ENCODE measurements at places on chromosomes 16 and 17.

- no peak for DNase-seq
These were observed 11.3 kb downstream of the NUBP1 start for GRCh38 chr16:10754941-10755340.

DNA sequence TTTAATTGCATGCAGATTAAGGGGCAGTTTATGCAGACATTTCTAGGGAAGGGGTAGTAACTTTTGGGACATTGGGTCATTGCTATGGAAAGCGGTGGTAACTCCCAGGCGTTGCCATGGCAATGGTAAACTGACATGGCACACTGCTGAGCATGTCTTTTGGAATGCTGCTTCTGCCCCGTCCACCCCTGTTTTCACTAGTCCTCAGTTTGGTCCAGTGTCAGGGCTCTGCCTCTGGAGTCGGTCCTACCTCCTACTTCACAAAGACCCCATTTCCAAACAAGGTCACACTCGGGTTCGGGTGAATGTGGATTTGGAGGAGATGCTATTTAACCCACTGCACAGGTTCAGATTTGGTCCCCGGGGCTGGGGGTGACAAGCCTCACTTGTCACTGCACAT is 2.9 kb downstream of the IL34 start:
- DNase-seq: no peak

DNA sequence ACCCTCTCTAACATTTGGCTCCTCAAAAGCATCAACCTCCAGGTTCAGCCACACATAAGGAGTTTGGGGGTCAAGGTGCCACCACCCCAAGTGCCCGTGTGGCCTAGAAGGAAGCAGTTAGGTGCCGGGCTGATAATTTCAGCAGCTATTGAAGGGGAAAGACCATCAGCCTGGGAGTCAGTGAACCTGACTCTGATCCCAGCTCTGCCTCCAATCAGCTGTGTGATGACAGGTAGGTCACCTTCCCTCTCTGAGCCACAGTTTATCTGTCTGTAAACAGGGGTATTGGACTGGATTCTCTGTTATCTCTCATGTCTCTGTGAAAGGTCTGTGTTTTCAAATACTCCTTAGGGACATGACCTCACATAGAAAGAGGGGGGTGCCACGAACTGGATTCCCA is 3.9 kb downstream of the CRHR1 start:
- no peak for DNase-seq

- no peak for DNase-seq
These were observed 12.4 kb downstream of the MPO start for GRCh38 chr17:58268326-58268725.

DNA sequence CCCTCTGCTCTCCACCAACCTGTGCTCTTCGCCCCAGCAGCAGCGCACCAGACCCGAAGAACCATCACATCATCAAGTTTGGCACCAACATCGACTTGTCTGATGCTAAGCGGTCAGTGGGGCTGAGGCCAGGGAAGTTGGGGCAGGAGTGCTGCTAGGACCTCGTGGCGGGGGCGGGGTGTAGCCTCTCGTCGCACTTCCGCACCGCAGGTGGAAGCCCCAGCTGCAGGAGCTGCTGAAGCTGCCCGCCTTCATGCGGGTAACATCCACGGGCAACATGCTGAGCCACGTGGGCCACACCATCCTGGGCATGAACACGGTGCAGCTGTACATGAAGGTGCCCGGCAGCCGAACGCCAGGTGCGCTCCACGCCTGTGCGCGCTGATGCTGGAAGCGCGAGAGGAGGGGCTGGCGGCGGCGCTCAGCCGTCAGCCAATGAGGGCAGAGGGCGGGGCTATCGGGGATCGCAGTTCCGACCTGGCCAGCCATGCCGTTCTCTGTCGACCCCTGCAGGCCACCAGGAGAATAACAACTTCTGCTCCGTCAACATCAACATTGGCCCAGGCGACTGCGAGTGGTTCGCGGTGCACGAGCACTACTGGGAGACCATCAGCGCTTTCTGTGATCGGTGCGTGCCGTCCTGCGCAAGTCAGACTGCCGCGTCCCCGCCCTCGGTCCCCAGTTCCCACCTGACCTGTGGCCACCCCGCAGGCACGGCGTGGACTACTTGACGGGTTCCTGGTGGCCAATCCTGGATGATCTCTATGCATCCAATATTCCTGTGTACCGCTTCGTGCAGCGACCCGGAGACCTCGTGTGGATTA is 3.2 kb upstream of the TMEM88 start:
- DNase-seq: no peak

GRCh38 chr16:85861095-85861825 is 37.7 kb upstream of the IRF8 start:
- DNase-seq: no peak

DNA sequence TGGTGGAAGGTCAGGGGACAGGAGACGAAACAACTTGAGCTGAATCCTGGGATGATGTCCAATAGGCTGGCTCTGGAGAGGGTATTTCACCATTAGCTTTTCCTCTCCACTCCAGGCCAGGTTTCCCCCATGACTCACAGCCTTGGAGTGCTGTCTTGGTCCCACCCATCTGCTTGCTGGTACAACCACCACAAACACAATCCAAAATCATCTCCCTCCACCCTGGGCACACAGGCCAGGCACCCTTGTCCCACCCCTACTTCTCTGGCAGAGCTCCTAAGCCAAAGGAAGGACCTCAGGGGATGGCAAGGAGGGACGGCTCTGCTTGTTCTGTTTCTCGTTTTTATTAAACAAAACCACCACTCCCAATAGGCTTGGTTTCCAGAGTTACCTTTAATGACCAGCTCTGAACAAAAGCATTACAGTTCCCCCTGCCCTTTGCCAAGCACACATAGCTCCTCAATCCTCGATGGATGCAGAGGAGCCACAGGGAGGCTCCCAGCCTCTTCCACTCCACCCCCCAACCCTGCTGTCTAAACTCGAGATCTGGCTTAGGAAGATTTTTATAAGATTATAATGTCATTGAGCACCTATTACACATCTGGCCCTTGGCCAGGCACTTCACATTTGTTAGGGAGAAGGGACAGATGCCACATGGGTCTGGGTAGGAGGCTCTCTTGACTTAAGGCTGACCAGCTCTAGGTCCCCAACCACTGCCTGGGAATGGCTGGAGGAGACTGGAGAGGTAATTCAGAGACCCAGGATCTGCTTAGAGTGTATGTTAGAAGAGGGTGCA is 13.3 kb downstream of the CAVIN1 start:
- no peak for DNase-seq

GRCh38 chr16:61901689-61902088 is 134.5 kb downstream of the CDH8 start:
- DNase-seq: no peak

DNA sequence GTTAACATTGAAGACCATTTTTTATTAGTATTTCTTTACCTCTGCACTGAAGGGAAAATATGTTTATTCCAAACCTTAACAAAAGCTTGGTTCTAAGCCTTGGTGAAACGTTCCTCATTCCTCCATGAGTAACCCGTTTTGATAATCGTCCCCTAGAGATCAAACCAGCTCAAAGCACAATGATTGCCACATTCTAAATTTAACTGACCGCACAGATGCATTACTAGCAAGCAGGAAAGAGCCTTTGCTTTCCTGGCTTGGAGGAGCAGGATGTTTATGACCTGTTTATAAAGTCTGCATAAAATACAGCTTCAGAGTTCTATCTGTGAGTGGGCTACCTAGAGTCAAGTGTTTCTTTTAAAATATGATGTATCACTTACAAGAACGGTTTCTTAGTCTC is 193.8 kb downstream of the TMEM114 start:
- no peak for DNase-seq

GRCh38 chr17:46979147-46979863 is at the start of gene RPRML:
Gene RPRML (minus strand): TSS chr17:46979253. CDS start chr17:46979007, 246 bp downstream.
- no peak for DNase-seq

DNA sequence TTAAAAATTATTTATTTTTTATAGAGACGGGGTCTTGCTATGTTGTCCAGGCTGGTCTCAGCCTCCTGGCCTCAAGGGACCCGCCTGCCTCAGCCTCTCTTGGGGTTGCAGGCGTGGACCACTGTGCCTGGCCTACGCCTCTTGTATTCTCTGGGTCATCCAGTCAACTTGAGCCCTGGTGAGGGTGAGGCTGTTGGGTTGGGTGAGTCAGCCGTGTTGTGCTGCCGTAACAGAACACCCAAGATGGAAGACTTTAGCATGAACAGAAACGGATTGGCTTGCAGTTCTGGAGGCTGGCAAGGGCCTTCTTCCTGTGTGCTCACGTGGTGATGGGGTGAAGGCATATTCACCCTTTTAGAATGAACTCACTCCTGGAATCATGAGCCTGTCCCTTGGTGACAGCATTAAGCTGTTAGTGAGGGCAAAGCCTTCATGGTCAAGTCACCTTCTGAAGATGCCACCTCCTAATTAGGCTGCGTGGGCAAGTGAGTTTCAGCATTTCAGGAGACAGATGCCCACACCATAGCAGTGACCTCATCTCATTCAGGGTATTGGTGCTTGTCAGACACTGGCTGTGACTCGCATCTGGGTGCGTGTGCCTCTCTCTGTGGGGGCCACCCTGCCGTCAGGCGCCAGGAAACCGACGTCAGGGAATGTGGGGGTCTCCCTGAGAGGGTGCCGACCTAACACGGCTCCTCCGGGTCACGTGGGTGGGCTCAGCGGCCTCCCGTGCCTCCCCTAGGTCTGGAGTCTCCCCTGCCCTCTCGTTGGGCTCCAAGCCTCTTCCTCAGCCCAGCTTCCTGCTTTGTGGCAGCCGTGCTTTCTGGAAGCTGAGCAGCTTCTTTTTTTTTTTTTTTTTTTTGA is 49.8 kb downstream of the WDR45B start:
- no peak for DNase-seq

GRCh38 chr17:39937447-39937846 is 9.9 kb downstream of the LRRC3C start:
- DNase-seq: no peak

DNA sequence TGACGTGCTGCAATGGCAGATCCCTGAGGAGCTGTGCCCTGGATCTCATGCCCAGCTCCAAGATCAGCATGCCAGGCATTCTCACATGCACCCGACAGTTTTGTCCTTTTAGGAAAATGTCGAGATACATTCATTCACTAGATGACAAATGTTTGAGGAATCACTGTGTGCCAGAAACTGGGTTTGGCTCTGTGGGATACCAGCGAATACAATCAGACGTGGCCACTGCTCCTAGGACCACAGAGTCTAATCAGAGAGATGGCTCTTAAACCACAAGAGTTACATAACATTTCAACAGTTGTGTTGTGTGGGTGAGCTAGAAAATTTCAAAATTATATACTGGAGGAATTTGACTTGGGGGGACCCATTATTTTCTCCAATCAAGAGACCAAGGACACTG is 579.7 kb downstream of the CDH13 start:
- DNase-seq: no peak

DNA sequence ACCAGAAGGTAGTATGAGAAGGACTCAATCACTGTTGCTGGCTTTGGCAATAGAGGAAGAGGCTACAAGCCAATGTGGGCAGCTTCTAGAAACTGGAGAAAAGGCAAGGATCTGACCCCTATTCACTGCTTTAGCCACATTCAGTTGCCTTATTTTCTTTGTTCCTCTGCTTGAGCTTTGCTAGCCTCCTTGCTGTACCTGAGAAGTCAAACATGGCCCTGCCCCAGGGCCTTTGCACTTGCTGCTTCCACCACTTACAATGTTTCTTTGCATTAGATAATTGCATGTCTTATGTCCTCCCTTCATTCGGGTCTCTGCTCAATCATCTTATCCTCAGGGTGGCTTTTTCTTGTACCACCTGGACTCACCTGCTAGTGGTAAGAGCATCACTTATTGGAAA is 15.8 kb downstream of the HS3ST4 start:
- no peak for DNase-seq

GRCh38 chr16:89546781-89547180 is 13.7 kb upstream of the RPL13 start:
- no peak for DNase-seq

DNA sequence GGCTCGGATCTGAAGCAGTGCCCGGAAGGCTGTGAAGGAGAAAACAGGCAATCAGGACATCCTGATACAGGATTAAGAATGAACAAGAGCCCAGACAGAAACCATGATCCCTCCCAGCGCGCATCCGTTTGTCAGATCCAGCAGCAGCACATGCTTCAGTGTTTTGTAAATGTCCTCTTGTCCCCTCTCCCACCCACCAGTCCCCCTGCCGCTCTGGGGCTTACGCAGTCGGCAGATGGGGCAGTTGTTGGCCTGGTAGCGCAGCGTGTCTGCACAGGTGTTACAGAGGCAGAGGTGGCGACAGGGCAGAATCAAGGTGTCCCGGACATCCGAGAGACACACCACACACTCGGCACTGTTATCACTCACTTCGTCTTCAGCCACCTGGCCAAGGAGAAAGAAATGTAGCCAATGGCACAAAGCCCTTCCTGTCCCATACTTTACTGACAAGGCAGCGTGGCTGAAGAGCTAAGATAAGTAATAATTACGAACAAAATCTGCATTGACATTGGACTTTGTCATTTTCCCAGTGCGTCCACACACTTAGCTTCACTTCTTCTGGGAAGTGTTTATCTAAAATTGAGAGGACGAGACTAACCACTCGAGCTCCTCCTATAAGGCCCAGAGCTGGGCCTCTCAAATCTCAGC is 20.7 kb upstream of the FOXJ1 start:
- DNase-seq: no peak

GRCh38 chr17:3213001-3213400 is 5.5 kb downstream of the OR1A1 start:
- DNase-seq: no peak
